ENCODE measurements at places on chromosomes 4 and X.

DNA sequence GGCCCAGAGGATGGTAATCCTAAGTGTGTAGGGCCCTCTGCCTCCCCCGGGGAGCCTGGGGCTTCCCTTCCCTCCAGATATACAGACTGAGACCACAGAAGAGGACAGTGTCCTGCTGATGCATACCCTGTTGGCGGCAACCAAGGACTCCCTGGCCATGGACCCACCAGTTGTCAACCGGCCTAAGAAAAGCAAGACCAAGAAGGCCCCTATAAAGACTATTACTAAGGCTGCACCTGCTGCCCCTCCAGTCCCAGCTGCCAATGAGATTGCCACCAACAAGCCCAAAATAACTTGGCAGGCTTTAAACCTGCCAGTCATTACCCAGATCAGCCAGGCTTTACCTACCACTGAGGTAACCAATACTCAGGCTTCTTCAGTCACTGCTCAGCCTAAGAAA, 1.9 kb downstream of the TRO start:
- DNase-seq: no peak

DNA sequence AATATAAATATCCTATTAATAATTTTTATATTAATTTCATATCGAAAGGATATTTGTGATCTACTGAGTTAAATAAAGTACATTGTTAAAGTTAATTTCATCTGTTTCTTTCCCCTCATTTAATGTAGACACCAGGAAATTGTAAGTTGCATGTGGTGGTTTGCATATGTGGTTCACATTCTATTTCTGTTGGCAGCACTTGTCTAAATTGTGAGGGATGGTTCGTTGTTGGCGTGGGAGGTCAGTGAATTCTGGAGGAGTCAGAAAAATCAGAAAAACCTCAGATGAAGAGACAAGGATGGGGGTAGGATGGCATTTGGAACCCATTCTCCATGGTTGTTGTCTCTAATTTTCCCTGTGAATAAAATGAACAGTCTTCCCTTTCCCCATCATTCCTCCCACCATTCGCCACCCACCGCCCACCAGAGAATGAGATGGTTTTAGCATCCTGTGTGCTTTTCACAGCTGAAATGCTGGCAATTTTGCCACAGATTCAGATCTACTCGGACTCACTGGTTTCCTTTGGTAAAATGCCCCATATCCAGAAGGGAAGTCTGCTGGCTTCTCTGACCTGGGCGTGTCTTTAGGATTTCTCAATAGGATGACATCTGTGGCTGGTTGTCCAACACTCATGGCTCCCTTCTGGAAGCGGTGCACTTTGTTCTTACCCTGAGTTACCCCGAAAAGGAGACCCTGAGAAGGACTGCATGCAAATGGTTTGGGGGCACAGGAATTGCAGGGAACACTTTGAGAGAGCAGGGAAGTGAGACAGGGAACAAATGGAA, 52.3 kb downstream of the LGI2 start:
- DNase-seq: no peak

GRCh38 chr4:52102587-52102986, 51.5 kb downstream of the SPATA18 start:
- DNase-seq: peak; percentile 48

GRCh38 chr4:3747581-3747904, 18.6 kb upstream of the ADRA2C start:
- no peak for DNase-seq
